ENCODE measurements at places on chromosomes 16 and 17.

DNA sequence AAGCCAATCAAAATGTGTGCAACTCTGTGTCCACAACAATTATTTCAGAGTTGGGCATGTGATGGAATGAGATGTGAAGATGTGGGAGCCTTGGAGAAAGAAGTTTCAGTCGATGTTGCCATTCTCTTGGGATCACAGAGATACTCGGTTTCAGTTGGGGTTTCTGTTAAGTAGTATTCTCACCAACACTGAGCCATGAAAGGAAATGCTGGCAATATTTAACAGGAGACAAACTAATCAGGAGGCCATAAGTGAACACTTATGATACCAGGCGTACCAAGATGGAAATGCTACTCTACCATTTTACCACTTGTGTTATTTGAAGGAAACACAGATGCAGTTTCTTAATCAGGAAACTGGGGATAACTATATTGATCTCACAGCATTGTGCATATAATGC is 53.3 kb upstream of the NUDT7 start:
- no peak for DNase-seq

GRCh38 chr17:61209106-61209439 is 190.6 kb upstream of the TBX2 start:
- no peak for DNase-seq

- no peak for DNase-seq
These were observed 8.3 kb upstream of the CHD3 start for GRCh38 chr17:7880076-7880868.

DNA sequence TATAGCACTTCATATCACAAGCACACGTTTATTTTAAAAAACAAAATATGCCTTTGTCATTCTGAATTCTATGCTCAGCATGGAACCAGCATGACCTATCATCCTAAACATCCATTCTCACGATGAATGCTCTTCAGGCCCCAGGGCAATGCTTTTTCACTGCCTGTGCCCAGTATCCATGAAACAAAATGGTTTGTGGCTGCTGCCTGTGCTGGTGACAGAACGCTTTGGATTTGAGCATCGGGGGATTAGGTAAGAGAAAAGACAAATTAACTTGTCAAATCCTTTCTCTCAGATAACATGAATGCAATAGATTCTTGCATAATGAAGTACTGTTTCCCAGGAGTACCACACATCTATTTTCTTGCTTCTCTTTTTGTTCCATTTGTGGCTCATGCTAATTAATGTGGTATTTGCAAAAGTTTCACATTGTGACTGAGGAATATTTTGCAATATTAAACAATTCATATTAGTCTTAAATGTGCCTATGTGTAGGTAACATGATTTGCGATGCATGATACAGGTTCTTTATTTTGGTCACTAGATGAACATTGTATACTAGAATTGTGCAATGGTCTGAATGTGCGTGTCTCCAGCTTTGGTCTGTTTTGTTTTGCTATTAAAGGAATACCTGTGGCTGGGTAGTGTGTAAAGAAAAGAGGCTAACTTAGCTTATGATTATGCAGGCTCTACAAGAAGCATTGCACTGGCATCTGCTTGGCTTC is 25.8 kb upstream of the SRSF1 start:
- no peak for DNase-seq

- DNase-seq, result no peak
These were observed 17.4 kb downstream of the C16orf87 start for GRCh38 chr16:46813611-46814010.
